HFF-Myc (cell line): ENCODE measurements at places on chromosomes 11 and 22.

GRCh38 chr11:38305682-38306081 lies 1707.6 kb upstream of the RAG2 start:
- DNase-seq, result no peak

DNA sequence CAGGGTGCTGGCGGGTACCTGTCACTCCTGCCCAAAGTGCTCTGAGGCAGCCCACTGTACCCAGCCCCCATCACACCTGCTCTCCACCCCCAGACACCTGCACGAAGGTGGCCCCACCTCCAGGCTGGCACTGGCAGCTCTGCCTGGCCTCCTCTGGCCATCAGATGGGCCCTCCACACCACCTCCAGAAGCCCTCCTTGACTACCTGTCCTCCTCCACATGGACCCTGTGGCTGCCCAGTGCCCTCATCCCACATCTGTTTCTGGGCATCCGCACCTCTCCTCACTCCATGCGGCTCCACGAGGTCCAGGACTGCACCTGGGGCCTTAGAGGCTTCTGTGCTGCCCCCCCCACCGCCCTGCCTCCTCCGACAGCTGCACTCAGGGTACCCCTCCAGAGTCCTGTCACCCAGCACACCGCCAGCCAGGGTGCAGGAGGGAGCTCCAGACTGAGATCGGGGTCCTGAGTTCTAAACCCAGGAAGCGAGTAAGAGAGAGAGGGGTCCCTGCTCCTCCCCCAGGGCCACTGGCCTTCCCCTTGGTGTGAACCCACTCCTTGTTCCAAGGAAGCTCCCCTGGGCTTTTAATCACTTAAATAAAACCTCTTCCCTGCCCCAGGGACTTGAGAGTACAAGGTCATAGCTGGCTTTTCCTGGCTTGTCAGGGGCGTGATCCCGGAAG lies 1.7 kb downstream of the CTSD start:
- no peak for DNase-seq

GRCh38 chr22:49403102-49403501 lies 424.6 kb downstream of the BRD1 start:
- no peak for DNase-seq

GRCh38 chr22:40156001-40156516 lies 21.7 kb upstream of the TNRC6B start:
- DNase-seq, result no peak

GRCh38 chr11:65645710-65646109 lies 7.8 kb downstream of the SIPA1 start:
- DNase-seq, result no peak

- no peak for DNase-seq
These were observed 961.8 kb upstream of the CCDC90B start for GRCh38 chr11:84247926-84248325.

- peak; percentile 29 for DNase-seq
These were observed 48.6 kb upstream of the UCP3 start for GRCh38 chr11:74057249-74058151.

DNA sequence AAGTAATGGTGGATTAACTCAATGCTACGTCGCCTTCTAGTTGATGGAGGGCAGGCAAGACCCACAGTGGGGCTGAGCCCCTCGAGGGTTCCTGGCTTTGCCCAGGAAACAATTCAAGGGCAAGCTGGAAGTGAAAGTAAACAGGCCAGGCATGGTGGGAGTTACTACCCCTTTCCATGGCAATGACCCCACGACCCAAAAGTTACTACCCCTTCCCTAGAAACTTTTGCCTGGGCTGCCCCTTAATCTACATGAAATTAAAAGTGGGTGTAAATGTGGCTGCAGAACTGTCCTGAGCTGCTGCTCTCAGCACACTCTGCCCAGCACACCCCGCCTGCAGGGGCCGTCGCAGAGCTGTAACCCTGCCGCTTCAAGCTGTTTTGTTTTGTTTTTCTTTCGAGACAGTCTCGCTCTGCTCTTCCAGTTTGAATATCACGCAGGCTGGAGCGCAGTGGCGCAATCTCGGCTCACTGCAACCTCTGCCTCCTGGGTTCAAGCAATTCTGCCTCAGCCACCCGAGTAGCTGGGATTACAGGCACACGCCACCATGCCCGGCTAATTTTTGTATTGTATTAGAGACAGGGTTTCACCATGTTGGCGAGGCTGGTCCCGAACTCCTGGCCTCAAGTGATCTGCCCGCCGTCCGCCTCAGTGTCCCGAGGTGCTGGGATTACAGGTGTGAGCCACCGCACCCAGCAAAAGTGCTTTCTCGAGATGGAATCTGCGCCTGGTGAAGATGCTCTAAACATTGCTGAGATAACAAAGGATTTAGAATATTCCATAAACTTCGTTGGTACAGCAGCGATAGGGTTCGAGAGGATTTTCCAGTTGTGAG lies 5.9 kb upstream of the RNH1 start:
- no peak for DNase-seq

DNA sequence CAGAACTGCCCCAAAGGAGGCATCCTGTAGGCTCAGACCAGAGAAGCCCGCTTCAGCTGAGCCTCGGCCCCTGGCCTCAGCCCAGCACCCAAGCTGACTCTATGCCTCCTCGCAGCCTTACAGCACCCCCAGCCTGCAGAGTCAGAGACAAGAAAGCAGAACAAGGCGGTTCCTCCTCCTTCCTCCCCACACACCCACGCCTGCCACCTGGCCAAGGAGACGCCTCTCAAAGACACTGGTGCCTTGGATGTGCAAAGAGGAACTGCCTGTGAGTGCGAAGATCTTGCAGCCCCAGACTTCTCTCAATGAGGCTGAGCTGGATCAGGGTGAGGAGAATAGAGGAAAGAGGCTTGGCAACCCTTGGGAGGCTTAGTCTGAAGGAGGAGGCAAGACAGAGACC lies 60.2 kb downstream of the PDE2A start:
- DNase-seq, result no peak

DNA sequence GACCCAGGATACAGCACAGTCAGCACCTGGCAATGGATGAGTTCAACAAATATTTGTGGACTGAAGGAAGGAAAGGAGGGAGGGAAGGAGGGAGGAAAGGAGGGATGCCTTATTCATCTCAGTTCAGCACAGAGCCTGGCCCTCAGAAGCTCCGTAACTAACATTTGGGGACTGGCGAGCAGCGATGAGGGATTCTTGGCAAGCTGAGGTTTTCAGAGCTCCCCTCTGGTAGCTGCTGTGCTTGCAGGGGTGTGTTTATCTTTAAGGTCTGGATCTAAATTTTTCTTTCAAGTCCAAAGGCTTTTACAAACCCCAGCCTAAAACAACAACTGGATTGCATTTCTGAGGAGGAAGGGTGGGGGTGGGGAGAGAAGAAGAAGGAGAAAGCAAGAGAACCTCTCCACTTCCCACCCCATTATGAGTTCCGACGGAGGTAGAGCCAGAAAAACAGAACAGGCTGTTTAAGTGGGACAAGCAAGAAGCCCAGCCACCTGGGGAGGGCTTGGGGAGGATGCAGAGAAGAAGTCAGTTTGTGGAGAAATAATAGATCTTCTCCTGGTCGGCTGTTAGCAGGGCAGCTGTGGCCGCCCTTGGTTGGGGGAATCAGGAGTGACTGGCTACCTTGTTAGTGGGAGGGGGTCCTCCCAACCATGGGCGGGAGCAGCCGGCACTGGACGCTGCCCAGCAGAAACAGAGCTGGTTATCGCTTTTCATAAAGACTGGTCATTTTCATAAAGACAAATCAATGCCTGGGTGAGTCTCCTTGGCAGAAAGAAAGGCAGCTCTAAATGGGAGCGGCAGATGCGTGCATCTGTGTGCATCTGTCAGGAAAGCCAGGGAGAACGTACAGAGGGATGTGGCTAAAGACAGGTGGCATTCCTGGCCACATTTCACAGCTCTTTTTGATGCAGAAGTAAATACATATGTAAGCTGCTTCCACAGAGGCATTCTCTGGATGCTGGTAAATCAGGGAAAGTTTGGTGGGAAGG lies 78.0 kb downstream of the TSPAN18 start:
- DNase-seq, result no peak

- DNase-seq, result no peak
These were observed 6.1 kb upstream of the TEAD1 start for GRCh38 chr11:12668166-12668565.

DNA sequence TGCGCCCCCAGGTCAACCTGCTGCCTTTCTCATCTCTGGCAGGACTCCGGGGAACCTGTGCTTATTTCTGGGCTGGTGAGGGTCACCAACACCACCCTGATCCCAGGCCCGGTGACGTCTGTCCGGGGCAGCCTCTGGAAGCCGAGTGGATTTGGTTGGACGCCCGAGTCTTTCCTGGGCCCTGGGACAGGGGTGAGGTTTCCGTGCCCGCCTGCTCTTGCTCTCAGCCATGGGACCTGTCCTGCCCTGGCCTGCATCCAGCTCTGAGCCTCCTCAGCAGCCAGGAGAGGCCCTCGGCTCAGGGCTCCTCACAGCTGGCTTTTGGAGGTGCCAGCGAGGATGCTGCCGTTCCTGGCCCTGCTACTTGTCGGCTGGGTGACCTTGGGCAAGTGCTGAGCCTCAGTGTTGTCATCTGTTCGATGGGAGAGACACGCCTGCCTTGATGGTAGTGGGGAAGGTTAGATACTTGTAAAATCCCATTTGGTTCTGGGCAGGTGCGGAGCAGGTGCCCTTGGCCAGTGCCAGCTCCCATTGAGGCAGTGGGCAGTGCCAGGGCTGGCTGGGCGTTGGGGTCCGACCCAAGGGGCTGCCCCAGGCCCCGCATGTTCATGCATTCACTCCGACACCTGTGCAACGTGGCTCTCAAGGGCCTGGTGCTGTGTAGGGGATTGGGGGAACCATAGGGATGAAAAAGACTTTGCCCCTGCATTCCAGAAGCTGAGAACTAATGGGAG lies 58.9 kb upstream of the THY1 start:
- no peak for DNase-seq

GRCh38 chr11:89203814-89204213 lies 26.1 kb downstream of the TYR start:
- DNase-seq, result no peak

- DNase-seq, result no peak
These were observed 4.4 kb downstream of the TMPRSS6 start for GRCh38 chr22:37105154-37105553.

GRCh38 chr11:29063630-29064361 lies 953.0 kb downstream of the KCNA4 start:
- no peak for DNase-seq

GRCh38 chr11:57425565-57426438 lies 1.1 kb downstream of the SLC43A3 start:
- no peak for DNase-seq

GRCh38 chr11:105609341-105609781 lies 512 bp upstream of the GRIA4 start:
- no peak for DNase-seq

DNA sequence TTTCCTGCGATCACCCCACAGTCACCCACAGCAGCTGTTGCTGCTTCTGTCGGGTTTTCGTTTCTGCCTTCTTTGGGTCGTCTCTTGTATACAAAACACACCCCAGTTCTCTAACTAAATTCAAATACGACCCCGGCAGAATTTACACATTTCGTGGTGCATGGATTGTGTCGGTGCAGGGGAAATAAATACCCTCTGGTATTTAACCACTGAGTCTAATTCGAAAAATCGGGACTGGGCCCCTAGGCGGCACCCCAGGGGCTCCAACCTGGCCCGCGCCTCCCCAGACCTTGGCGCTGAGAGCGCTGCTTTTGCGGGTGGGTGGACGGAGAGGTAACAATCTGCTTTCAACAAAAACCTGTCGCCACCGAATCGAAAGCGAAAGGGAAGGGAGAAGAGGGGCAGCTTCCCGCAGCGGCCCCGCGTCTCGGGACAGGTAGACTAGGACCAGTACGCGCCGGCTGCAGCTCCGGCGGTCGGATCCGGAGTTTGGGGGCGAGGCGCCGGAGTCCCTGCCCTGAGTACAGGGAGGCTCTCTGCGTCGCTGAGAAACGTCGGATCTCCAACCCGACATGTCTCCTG lies 4.4 kb downstream of the ALX4 start:
- DNase-seq, result no peak

DNA sequence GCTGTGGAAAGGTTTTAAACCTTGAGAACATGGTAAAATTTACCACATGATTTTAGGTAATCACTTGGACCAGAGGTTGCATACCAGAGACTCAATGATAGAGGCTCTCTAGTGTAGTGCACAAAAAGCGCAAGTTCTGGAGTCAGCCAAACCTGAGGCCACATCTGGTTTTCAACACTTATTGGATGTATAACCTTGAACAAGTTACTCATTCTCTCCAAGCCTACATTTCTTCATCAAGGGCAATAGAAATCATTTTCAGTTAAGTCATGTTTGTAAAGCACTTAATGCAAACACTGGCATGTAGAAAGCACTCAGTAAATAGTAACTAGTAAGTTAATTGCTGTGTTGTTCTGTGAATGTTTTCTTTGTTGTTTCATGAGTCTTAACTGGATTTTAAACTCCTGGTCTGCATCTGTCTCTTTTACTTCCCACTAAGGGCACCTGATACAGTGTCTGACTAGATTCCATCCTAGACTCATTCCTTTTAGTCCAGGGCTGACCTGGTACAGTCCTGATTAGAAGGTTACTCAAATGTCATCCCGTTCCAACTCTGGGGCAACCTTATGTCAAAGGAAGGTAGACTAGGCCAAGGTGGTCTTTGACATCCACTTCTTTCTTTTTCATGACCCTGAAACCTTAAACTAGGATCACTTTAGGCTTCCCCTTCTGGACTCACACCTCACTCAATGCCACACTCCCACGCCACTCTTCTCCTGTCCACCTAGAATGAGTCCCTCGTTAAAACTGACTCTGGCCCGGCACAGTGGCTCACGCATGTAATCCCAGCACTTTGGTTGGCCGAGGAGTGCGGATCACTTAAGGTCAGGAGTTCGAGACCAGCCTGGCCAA lies 34.5 kb upstream of the EED start:
- no peak for DNase-seq

DNA sequence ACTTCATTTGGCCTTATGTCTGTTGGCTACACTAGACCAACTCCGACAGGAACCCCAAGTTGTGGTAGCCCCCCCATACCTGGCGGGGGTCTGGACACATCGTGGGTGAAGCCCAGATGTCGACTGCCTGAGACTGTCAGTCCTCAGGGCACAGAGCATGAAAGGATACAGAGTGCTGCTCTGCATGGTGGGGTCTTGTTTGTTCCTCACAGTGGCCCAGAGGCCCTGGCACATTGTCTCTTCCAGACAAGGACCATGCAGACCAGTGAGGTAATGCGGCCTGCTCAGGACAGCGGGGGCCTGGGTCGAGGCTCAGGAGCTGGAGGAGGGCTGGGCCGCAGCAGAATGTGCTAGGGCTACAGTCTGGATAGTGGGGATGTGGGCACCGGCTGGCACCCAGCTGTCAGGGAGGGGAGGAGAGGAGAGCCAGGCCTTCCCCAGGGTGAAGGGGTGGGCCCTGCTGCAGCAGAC lies 14.6 kb downstream of the CAPN5 start:
- no peak for DNase-seq

DNA sequence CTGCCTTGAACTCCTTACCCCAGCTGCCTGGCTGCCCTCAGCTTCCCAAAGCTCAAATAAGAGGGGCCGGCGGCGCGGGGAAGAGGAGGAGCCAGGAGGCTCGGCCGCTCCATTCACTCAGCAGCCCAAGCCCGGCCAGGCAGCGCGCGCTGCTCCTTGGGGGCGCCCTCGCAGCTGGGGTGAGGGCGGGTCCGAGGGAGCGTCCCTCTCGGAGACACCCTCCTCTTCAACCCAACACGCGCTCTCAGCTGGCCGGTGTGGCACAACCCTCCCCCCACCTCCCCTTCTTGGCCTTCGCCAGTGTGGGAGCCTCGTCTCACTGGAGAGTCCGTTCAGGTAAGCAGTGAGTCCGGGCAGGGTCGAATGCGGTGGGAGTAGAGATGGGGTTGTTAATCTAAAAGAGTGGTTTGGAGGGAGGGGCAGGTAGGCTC lies at the start of gene WT1:
Gene WT1 (minus strand): TSS at position 29 of the 431 bp plus-strand sequence.
- no peak for DNase-seq
